ENCODE measurements at places on chromosomes 7 and 10. TPM values are rescaled to one million over a fixed set of nuclear protein-coding genes. Genes with fewer than 3 reads are reported as not detected.

Gene NPSR1
- total RNA-seq = not detected

Gene GDF2
- not detected for total RNA-seq

Gene CBLL1
- total RNA-seq = 17.5 TPM

Gene FAM25G
- not detected for total RNA-seq

Gene ARHGAP22
- total RNA-seq = 21.3 TPM

Gene COL17A1
- under 0.01 TPM for total RNA-seq

Gene ATOH7
- not detected for total RNA-seq

Gene FMC1
- total RNA-seq = 11.0 TPM

Gene ARID5B
- 145 TPM for total RNA-seq
